ENCODE measurements at places on chromosomes 2 and 18.

DNA sequence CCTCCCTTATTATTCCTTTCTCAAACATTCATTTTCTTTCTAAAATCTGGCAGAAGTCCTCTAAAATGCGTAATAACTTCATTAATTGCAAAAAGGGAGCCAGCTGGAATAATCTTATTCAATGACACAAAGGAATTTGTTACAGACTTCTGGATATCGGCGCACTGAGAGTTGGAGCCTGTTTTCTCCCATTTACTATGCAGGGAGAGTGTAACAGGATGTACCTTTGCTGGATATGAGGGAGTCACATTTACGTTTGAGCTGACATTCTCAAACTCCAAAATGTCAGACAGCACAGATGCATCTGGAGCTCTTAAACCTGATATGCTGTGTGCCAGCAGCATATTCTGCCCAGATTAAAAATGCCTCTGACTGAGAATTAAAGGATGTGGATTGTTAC is 275.3 kb downstream of the TMX3 start:
- no peak for DNase-seq

DNA sequence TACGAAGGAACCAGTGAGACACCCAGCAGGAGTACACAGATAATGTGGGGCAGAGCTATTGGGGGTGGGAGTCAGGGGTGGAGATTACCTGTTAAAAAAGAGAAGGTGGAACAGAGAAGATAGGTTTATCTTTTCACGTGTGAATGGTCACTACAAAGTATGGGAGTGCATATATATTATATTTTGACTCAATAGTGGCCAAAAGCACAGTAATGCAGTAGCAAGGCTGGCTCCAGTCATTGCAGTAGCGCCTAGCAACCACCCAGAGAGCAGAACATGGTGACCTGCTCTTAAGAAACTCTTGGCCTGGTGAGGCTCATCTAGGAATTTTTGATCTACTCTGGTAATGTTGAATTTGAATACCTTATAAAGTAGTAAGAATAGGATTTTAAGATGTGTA is 1.0 kb downstream of the IMPACT start:
- DNase-seq = no peak

DNA sequence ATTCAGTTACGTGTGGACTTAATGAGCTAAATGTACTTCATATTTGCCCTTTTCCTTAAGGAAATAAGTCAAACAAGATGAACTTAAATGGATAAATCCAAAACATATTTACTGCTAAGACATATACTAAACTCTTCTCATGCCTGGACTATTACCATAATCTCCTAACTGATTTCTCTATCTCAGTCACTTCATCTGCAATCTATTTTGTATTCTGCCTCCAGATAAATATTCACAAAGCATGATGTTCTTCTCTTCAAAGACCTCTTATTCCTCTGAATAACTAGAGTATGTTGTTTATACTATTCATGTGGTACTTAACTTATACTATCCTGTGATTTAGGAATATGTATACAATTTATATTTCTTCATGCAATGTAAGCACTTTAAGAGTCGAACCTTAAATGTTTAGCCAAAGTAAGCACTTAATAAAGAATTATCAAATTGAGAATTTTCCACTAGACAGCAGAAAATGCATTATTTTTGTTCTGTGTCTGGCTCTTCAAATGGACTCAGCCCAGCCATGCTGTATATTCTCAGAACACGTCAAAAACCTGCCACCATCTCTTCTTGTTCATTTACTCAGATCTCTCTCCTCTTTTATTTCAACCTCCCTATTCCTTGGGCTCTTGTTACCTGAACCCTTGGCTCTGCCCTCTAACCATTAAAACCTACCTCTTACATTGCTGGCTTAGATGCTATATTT is 79.9 kb upstream of the ARHGAP28 start:
- DNase-seq = no peak

DNA sequence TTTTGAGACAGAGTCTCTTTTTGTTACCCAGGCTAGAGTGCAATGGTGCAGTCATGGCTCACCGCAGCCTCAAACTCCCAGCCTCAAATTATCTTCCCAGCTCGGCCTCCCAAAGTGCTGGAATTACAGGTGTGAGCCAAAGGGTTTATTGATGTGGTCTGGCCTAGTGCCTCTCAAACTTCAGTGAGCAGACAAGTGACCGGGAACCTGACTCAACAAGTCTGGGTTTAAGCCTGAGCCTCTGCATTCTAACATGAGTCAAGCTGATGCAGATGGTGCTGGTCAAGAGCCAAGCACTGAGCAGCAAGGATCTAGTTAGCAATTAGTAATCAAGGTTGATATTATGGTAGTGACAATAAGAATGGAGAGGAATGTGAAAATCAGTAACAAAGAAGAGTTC is 21.3 kb downstream of the CDK15 start:
- DNase-seq = no peak

DNA sequence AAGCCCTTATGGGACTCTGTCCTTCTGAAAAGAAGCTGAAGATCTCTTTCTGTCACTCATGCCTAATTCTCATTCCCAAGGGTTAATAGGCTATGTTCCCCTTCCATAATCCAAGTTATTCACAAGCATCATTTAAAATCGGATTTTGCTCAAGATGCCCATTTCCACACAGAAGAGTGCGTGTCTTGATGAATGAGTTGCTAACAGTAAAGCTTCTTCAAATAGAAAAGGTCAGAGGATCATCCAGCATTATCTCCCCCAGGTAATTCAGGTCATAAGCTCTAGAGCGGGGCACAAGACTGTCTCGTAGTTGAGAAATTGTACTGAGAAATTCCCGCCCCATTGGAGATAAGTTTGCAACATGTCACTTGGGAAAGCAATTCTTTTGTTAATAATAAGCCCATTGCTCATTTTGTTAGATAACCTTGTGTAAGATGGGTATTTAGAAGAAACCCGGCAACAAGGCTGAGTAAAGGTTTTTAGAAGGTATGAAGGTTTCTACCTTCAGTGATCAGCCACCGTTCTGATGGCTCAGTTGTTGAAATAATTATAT is 290.7 kb upstream of the EPAS1 start:
- DNase-seq = no peak

DNA sequence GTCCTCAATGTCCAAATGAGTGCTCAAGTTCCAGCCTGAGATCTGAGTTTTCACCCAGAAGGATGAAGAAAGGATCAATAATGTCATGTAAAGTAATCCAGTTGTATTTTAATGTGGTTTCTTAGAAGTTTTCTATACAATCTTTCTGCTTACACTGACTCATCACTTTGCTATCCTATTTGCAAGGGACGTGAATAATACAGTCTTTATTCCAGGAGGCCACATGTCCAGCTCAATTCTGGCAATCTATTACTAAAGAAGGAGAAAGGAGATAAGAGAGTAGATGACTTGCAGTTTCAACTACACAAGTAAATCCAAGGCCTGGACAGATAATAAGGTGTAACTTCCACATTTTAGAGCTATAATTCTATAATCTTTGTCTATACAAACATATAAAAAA is 601.1 kb upstream of the SETBP1 start:
- no peak for DNase-seq
